Activated CD8-positive, alpha-beta T cell treated with anti-CD3 and anti-CD28 coated beads for 36 hours (primary cell): ENCODE measurements at places on chromosomes 5 and 9. TPM values are rescaled to one million over a fixed set of nuclear protein-coding genes. Genes with fewer than 3 reads are reported as not detected.

Gene CDC23
- 40.4 TPM for total RNA-seq

DNA sequence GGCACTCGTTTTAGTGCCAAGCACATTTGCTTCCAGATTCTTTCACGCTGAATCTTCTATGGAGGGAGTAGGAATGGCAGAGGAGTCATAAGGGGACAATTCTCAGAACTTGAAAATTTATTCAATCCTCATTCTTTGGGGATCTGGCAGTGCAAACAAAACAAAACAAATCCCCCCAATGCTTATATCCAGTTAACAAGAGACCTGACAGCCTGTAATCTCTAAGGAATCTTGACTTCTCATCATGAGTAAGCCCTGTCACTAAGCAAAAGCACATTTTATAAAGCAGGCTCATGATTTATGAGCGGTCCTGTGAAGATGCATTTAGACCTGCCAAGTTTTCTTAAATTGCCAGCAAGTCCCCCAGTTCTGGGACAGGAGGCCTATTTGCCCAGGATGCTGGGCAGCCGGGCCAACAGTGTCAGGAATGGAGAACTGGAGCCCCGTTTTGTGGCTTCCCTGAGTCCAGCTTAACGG lies 513.9 kb downstream of the CTNND2 start:
- no peak overlapping the region for H3K4me3 ChIP-seq
- no peak for DNase-seq
- H3K36me3 ChIP-seq, result no peaks in the 10 kb centered on the region
- no peak overlapping the region for H3K27ac ChIP-seq

Gene LHX2
- total RNA-seq, result not detected

- DNase-seq, result peak; percentile 11
- H3K36me3 ChIP-seq, result peaks cover 8% of the 10 kb centered on the region
- H3K4me1 ChIP-seq, result peaks cover 41% of the 10 kb centered on the region
- H3K27me3 ChIP-seq, result no peaks in the 10 kb centered on the region
- H3K4me3 ChIP-seq, result no peak overlapping the region
Measured at GRCh38 chr9:125609744-125610143, 97.3 kb downstream of the MAPKAP1 start.

- no peak overlapping the region for H3K27ac ChIP-seq
- peaks cover 23% of the 10 kb centered on the region for H3K36me3 ChIP-seq
- H3K4me1 ChIP-seq, result no peaks in the 10 kb centered on the region
- DNase-seq, result no peak
Measured at GRCh38 chr5:36214436-36214835, 27.3 kb downstream of the NADK2 start.

GRCh38 chr5:73373814-73374510 lies 74.6 kb downstream of the FOXD1 start:
- H3K4me1 ChIP-seq, result no peaks in the 10 kb centered on the region
- no peak for DNase-seq
- no peak overlapping the region for H3K4me3 ChIP-seq
- H3K36me3 ChIP-seq, result no peaks in the 10 kb centered on the region
- H3K27me3 ChIP-seq, result peaks cover 46% of the 10 kb centered on the region
